IPS DF 6.9 (cell line): ENCODE measurements at places on chromosomes 11 and 22.

GRCh38 chr11:110032957-110033570 lies 60.1 kb upstream of the ZC3H12C start:
- no peak for DNase-seq

DNA sequence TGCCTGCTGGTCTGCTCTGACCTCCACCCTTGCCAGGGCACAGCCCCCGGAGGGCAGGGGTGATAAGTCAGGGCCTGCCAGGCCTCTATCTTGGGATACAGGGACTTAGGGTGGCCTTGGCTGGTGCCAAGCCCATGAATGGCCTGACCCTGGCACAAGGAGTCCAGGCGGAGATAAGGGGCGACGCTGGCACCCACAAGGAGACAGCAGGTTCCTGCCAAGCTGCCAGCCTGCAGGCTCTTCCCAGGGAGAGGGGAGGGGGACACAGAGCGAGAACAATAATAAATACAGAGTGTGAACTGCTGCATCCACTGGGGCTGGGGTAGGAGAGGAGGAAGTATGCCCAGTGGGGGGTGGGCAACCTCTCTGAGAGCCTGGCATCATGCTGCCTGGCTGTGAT lies 978 bp downstream of the CSDC2 start:
- no peak for DNase-seq

- peak; percentile 64 for DNase-seq
Observed at GRCh38 chr22:24996420-24996952, 44.0 kb downstream of the KIAA1671 start.

- DNase-seq = no peak
Observed at GRCh38 chr11:14240221-14240620, 118.8 kb downstream of the RRAS2 start.

DNA sequence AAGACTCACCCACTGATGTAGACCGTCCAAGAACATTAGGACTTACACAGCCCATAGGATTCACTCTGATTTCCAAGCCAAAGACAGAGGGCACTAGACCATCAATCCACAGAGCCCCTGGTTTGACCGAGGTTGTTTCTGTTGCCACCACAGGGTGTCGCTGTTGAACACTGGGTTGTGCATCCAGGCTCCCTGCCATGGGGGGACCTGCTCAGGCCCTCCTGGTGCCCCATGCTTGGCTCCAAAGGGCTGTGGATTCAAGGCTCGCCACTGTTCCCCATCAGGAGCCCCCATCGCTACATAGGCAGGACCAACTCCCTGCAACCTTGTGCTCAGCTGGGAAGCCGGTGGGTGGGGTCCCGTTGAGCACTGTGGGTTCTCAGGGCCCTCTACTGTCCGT lies 128.0 kb upstream of the ANO1 start:
- peak; percentile 86 for DNase-seq

DNA sequence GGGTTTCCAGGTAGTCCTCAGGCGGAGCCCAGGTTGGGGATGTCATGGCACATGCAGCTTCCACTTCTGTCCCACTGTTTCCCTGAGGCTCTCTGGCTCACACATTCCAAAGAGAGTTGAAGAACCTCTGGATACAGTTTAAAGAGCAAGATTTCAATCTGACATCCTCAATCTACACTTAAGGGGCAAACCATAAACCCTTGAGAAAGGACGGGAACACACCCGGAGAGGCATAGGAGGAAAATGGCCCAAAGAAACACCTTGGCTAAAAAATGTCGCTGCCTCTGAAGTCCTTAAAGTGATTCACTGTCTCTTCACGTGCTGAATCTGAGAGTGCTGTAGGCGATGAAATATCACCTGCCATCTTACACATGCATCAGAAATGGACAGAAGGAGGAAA lies 70.9 kb upstream of the ARFGAP3 start:
- no peak for DNase-seq

GRCh38 chr22:27576413-27576812 lies 225.1 kb downstream of the MN1 start:
- DNase-seq = no peak

DNA sequence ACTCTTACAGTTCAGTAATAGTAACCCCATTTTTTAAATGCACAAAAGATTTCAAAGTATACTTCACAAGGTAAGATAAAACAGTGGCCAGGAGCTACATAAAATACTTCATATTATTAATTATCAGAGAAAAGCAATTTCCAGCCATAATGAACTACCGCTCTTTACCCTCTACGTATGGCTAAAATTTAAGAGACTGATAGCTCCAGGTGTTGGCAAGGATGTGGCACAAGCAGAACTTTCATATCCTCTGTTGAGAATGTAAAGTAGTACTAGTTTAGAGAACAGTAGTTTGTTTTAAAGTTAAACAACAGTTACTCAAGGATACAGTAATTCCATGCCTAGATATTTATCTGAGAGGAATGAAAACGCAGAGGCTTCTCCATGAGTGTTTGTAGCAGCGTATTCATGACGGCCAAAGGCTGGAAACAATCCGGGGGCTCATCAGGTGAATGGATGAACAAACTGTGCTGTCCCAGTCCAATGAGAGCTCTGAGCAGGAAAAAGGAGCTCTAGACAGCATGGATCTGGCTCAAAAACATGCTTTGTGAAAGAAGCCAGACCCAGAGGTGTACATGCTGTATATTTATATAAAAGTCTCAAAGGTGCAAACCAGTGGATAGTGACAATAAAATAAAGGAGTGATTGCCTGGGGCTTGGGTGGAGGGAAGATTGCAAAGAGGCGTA lies 85.5 kb downstream of the PACS1 start:
- no peak for DNase-seq

GRCh38 chr11:46527591-46528130 lies 66.2 kb downstream of the AMBRA1 start:
- DNase-seq = no peak

GRCh38 chr22:30600921-30601320 lies 6.1 kb upstream of the TCN2 start:
- DNase-seq = no peak

GRCh38 chr11:31509051-31509428 lies 382 bp downstream of the IMMP1L start:
- no peak for DNase-seq

- no peak for DNase-seq
Observed at GRCh38 chr11:126186708-126187529, 24.5 kb downstream of the RPUSD4 start.

DNA sequence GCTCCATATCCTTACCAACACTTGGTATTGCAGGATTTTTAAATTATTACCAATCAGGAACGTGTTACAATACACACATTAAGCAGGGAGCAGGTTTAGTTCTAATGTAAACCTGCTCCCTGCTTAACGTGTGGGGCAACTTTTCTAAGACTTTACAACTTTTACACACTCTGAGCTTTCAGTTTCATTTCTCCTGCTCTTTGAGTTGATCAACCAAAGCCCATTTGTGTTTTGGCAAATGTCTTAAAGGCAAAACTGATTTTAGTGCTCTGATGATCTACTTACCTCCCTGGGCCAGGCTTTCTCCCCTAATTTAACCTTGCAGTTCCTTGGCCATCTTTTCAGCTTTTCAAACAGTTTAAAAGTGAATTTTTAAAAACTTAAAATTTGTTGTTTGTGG lies 70.9 kb downstream of the ZBTB44 start:
- DNase-seq = no peak

DNA sequence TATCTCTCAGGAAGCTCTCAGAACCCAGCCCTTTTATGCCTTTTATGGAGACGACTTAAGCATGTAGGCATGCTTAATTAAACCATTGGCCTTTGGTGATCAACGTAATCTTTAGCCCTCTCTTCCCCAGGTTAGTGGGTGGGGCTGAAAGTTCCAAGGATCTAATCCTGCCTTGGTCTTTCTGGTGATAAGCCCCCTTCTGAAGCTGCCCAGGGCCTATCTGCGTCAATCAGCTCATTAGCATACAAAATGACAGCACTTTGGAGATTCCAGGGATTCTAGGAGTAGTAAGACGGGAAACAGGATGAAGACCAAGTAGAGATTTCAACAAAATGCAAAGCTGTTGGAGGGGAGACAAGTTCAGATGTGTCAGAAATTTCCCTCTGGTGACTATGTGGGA lies 3.1 kb downstream of the FAM118A start:
- no peak for DNase-seq

GRCh38 chr22:21642584-21643448 lies 714 bp downstream of the SDF2L1 start:
- DNase-seq = no peak

- no peak for DNase-seq
Observed at GRCh38 chr22:41557401-41558240, 3.2 kb upstream of the CSDC2 start.

- DNase-seq = no peak
Observed at GRCh38 chr11:67642173-67643120, 2.9 kb upstream of the TBX10 start.

DNA sequence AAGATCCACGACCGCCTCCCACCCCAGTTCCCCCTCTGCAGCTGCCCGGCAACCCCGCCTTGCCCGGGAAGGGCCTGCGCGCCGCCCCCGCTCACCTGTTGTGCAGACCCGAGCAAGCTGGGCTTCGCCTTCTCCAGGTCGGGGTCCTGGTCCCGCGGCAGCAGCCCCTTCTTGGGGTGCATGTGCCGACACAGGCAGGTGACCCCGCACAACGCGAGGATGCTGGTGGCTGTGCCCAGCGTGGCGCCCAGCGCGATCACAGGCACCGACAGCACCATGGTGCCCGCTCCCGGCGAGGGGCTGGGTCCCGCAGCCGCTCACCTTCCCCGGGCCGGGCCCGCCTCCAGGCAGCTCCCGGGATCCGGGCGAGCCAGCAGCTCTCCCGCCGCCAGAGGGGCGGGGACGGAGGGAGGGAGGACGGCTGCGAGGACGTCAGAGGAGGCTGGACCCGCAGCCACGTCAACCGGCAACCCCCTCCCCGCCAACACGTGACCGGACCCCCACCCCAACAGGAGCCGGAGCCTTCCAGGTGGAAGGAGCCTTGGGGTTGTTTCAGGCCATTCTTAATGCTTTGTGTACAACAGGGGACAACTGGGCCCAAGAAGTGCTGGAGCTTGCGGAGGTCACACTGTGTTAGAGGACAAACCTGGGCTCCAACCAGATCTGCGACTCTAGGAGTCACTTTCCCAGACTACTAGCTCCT lies at the start of gene SYT13:
Gene SYT13 (minus strand): TSS at position 412 of the 703 bp plus-strand sequence. CDS start 134 bp downstream, at position 278.
- peak; percentile 63 for DNase-seq
